NCI-H524 treated with DMSO at 0.1 percent for 48 hours (cell line): ENCODE measurements at places on chromosomes 7 and 10.

DNA sequence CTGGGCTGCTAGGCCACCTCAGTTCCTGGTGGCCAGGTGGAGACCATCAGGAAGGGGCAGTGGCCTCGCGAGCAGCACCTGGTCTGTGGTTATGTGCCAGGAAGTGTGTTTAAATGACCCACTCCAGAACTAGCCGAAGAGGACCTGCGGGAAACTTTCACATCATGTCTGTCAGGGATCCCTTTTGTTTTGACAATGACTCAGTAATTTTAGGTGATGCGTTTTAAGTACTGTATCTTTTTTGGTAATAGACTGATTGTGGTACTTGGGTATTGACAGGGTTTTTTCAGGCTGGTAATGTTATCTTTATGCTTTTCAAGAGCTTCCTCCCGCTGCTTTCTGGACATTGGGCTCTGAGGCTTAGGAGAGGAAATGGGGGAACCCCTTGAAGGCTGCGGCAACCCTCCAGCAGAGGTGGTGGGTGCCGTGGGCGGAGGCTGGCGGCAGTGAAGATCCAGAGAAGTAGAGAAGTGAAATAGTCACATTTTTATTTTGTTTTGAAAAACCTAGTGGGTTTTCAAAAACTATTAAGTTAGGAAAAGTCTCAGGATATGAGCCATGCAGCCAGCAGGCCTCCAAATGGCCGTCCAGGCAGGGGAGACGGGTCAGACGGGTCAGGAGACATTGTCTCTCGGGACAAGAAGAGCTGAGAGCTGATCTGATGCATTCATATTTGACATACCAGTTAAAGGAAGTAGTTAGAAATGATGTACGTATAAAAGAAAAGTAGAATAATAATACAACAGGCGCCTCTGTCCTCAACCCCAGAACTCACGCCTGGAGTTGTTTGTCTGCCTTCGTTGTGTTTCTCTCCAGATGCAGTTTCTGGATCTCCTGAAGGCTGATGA is 27.7 kb downstream of the PPP2R2D start:
- no peak for DNase-seq

- no peak for DNase-seq
Measured at GRCh38 chr10:72265508-72265907, 8.2 kb upstream of the DDIT4 start.

- no peak for DNase-seq
Measured at GRCh38 chr10:123972481-123973401, 81.1 kb upstream of the CPXM2 start.

DNA sequence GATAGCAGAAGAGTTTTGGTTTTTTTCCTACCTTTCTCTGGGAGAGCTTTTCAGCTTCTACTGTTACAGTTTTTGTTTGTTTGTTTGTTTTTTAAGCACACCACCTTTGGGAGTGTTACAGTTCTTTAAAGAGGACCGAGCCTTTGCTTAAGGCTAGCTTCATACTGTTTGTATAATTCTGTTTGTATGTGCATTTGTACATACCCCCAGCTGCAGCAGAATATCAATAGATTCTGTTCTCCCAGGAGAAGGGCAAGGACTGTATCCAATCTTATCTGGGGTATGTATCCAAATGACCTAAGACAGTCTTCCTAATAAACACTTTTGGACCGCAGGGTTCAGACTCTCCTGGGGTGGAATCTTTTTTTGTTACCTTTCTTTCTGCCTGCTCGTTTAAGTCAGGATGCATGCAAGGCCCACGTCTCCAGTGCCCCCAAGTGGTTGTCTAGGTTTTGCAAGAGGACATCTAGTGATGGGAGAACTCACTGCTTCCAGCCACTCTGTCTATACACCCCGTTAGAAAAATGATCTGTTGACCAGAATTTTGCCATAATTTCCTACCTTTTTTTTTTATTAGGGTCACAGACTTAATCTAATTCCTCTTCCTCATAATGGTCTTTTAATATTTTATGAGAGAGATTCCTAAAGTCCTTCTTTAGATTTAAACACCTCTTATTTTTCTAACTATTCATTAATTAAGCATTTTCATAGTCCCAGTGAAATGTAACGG is 23.9 kb downstream of the NRF1 start:
- no peak for DNase-seq

DNA sequence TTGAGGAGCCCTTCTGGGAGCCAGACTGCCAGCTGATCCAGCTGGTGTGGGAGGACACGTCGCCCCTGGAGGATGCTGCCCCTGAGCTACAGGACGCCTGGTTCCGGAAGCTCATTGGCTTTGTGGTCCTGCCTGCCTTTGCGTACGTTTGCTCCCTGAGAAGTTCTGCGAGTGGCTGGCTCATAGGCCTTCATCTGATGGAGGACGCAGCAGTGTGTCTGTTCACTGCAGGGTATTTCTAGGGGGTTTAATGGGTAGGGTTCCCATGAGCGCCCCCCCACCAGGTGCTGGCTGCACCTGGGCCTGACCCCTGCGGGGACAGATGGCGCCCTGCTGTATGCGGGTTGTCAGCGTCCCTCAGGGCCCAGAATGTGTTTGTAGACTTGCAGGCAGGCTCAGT is 5.0 kb downstream of the PAOX start:
- no peak for DNase-seq

DNA sequence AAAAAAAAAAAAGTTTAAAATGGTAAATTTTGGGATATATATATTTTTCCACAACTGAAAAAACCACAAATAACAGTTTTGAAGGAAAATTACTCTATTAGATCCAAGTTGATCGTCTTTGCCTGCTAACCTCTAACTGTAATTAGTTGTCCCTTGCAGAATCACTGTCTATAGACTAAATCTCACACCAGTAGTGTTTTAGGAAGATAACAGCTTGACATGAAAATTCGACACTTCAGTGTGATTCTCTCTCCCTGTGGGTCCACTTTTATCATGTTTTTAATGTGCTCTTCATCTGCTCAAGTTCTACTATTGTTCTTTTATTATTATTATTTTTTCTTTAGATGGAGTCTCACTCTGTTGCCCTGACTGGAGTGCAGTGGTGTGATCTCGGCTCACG is 24.5 kb upstream of the ARHGAP21 start:
- no peak for DNase-seq

GRCh38 chr7:85095366-85095765 is 91.5 kb downstream of the SEMA3D start:
- no peak for DNase-seq

DNA sequence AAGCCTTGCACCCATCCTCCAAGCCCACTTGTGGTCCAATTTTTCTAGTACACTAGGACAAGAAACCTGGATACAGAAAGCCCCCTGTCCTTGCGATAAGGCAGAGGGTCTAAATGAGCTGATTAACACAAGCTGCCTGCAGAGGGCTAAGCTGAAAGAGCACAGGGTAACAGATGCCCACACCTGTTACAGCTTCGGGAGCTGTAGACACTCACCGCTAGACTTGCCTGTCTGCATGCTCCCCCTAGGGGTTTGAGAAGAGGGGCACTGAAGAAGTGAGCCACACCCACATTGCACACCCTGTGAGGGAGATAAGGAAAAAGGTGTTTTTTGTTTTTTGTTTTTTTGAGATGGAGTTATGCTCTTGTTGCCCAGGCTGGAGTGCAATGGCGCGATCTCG is 386.5 kb upstream of the AUTS2 start:
- peak; percentile 93 for DNase-seq

DNA sequence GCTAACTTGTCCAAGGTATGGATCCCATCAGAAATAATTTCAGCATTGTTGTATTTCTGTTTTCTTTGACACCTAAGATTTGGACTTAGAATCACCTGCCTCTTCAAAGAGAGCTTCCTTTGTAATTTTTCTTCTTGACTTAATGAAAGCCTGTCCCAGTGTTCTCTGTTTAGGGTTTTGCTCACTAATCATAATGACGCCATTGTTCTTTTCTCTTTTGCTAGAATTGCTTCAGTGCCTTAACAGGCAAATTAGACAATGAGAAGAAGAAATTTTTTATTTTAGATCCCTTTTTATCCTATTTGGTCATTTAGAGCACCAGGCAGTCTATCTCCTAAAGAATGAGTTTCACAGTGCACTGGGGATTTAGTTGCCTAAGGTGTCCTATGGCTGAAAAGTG is 128.5 kb downstream of the SND1 start:
- DNase-seq: no peak

DNA sequence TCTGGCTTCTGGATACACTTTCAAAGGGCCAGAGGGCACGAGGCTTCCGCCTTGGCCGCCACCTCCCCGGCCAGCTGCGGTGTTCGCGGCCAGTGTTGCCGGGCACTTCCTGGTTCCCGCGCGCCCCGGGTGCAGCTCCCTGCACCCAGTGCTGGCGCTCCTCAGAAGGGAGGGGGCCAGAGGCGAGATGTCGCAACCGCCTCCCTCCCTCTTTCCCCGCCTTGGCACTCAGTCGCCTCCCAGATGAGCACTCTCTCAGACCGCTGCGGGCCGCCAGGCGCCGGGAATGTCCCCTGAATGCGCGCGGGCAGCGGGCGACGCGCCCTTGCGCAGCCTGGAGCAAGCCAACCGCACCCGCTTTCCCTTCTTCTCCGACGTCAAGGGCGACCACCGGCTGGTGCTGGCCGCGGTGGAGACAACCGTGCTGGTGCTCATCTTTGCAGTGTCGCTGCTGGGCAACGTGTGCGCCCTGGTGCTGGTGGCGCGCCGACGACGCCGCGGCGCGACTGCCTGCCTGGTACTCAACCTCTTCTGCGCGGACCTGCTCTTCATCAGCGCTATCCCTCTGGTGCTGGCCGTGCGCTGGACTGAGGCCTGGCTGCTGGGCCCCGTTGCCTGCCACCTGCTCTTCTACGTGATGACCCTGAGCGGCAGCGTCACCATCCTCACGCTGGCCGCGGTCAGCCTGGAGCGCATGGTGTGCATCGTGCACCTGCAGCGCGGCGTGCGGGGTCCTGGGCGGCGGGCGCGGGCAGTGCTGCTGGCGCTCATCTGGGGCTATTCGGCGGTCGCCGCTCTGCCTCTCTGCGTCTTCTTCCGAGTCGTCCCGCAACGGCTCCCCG is at the start of gene FFAR4:
FFAR4 (plus strand) TSS at position 231 of the 842 bp plus-strand sequence; CDS start at position 287, 56 bp downstream.
- no peak for DNase-seq

GRCh38 chr10:85457191-85457590 is 909.4 kb downstream of the GRID1 start:
- DNase-seq: no peak

DNA sequence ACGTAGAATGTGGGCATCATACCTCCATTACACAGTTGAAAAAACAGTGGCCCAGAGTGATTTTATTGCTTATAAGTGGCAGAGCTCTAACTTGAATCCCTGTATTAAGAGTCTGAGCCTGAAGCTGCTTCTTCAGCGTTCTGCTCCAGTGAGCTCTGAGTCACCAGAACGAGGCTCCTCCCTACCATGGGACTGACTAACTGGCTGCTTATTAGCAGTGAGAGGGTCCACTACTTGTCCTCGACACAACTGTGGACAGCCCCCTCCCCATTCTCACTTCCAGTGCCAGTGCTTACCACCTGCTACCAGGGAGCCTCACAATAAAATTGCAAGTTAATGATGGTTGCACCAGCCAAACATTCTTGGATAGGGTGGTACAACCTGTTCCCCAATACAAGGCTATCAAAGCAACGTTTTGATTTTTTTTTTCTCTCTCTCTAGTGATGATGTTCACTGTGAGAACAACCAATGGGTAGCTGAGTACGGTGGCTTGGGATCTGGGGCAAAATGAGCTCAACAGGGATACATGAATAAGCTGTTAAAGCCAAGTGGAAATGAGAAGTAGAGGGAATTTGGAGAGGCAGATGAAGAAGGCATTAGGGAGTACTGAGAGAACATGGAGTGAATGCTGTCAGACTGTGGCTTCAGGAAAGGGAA is 2.7 kb upstream of the NRG3 start:
- DNase-seq: no peak

GRCh38 chr7:143499743-143500348 is 22.2 kb downstream of the TAS2R41 start:
- no peak for DNase-seq

- no peak for DNase-seq
Measured at GRCh38 chr10:20707251-20707650, 189.9 kb downstream of the NEBL start.

GRCh38 chr7:57412168-57412567 is 37.8 kb upstream of the ZNF716 start:
- DNase-seq: no peak

DNA sequence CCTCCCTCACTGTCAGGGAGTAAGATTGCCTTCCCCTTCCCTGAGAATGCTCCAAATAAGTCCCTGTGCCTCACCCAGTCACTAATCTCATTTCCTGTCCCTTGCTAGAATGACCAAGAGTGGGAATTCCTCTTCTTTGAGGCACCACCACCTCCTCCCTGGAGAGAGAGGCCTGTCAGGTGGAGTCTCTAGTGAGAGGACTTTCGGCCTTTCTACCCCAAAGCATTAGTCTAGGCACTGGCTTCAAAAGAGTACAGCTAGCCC is 145.0 kb downstream of the PTPN20 start:
- no peak for DNase-seq

DNA sequence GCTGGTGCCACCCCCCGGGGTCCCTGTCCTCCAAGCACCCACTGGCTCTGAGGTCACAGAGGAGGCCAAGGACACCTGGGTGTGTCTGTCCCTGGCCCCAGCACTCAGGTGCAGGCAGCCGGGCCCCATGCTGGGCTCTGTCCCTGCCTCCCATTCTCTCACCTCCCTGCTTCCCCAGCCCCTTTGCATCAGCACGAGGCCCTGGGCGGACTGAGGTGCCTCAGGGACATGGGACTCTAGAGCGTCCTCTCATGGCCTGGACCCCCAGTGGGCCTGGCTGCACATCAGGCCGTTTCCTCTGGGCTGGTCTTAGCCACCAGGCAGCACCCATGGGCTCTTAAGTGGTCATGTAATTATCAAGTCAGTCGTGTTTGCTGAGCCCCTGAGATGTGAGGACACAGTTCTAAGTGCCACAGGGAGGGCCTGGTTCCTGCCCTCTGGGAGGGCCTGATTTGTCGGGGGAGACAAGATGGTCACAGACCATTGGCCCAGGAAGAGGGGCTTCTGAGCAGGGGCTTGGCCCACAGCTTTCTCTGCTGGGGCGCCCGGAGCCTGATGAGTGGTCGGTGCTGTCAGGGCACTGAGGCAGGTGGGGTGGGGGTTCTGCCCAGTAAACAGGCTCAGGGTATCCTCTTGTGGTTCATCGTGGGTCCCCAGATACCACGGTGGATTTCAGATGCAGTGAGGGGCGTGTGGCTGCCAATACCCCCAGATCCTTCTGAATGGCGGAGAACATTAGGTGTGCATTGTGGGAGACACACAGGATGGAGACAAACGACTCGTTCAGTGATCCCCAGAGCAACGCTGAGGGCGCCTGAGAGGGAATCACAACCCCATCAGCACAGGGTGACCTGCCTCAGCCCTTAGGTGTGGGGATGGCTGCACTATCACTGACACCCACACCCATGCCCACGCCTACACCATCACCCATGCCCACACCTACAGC is 152.5 kb downstream of the WDR37 start:
- no peak for DNase-seq

GRCh38 chr10:74177140-74177677 is 26.2 kb downstream of the ADK start:
- DNase-seq: no peak

DNA sequence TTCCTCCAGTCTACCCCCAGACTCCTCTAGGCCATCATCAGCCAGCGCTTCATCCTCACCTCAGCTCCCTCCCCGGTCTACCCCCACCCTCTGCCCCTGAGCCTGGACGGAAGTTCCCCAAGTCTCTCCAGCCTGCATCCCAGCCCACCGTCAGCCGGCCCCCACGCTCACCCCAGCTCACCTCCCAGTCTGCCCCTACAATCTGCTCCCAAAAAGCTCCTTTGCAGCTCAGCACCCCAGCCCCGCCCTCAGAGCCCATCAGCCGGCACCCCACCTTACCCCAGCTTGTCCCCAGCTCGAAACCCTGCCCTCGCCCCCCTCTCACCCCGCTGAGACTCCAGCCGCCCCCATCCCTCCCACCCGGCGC is 322 bp upstream of the RAMP3 start:
- DNase-seq: no peak
